ENCODE measurements at places on chromosomes 3 and 15.

DNA sequence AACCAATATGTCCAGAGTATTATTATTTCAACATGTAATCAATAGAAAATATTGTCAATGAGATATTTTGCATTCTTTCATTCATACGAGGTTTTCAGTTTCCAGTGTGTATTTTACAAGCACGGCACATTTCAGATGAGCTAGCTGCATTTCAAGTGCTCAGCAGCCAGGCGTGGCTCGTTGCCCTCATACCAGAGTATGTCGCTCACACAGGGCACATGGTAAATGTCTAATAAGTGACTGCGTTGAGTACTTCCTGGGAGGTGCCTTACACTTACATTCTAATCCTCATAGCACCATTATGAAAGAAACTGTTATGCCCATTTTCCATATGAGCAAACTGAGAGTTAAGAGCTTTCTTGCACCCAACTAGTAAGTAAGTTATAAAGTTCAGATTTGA, 47.4 kb downstream of the TMEM266 start:
- no peak for DNase-seq

DNA sequence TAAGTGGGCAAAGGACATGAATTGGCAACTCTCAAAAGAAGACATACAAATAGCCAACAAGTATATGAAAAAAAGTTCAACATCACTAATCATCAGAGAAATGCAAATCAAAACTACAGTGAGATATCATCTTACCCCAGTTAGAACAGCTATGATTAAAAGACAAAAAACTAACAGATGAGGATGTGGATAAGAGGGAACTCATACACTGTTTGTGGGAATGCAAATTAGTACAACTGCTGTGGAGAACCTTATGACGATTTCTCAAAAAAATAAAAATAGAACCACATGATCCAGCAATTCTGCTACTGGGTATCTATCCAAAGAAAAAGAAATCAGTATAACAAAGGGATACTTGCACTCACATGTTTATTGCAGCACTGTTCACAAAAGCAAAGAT, 28.6 kb downstream of the NEK10 start:
- no peak for DNase-seq

GRCh38 chr3:187737368-187738070, 7.7 kb downstream of the BCL6 start:
- peak; percentile 56 for DNase-seq

DNA sequence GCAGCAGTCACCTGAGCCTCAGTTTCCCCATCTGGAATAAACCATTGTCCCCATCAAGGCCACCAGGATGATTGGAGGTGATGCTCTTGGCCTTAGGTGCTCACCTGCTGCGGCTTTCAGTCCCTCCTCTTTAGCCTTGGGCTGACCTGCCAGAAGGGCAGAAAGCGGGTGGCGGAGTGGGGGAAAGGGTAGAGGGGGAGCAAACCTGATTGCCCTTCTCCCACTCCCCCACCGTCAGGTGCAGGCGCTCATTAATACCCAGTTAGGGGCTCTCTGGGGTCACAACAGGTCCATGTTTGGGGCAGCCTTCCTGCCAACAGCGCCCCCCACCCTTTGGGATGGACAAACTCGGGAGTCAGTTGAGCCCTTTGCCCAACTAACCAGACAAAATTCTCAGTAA, 50.5 kb downstream of the GRIP2 start:
- no peak for DNase-seq

GRCh38 chr15:42133886-42134502, 22.4 kb downstream of the PLA2G4F start:
- no peak for DNase-seq

GRCh38 chr15:101641894-101642293, 10.3 kb downstream of the TM2D3 start:
- no peak for DNase-seq

DNA sequence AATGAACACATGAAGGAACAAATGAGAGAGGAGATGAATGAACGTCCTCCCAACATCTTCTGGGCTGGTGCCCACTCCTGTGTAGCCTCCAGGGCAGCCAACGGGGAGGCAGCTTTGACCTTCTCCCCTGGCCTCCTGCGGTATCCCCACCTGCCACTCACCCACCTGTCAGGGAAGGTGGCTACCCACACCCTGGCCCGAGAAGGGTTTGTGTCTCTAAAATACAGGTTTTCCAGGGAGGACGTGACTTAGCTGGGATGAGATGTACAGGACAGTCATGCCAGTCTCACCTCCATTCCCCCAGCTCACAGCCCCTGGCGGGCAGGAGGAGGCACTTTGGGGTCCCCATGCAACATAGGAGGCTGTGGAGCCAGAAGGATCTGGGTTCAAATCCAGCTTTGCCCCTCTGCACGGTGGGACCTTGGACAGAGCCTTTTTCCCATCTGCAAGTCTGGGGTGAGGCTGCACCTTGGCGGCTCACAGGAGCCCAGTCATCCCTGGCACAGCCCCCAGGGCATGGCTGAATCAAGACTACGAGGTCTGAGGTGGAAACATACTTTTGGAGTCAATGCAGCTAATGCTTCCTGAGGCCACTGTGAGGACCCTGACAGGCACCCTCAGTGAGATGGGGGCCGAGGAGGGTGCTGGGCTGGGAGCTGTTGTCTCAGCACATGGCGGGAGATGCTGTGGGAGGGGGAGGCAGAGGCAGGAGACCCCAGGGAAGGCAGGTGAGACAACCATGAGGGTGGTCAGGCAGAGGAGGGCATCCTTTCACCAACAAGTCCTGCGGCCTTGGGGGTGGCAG, 11.1 kb upstream of the PLXND1 start:
- DNase-seq, result no peak

DNA sequence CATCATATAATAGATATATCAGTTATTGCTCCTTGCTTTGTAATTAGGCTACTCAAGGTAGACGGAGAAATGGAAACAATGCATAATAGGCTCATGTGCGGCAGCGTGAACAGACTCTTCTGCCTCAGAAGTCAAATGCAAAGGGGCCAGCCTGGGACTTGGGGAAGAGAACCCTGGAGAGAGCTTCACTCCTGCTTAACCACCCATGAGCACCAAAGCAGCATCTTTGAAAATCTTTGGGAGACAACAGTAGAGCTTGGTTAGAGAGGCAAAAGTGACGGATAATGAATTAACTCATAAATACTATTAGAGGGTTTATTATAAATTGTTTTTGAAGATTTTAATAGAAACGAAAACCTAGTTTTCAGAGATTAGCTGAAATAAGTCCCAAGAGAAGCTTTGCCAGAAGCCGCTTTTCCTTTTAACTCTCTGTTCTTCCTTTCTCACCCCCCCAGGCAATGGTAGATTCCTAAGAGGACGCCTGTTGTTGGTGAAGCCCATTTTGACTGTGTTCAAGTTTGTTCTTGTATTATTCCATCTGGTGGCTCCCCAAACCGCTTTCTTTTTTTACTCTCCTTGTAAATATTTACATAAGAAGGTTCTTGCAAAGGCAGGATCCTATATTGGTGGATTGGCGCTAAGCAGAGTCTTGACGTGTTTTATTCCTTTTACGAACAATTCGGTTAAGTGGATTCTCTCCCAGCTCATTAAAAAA, 196.0 kb upstream of the TPRG1 start:
- no peak for DNase-seq

- no peak for DNase-seq
Observed at GRCh38 chr3:63639806-63640205, 12.7 kb upstream of the SNTN start.

GRCh38 chr3:113507501-113508067, 7.4 kb downstream of the SPICE1 start:
- no peak for DNase-seq

DNA sequence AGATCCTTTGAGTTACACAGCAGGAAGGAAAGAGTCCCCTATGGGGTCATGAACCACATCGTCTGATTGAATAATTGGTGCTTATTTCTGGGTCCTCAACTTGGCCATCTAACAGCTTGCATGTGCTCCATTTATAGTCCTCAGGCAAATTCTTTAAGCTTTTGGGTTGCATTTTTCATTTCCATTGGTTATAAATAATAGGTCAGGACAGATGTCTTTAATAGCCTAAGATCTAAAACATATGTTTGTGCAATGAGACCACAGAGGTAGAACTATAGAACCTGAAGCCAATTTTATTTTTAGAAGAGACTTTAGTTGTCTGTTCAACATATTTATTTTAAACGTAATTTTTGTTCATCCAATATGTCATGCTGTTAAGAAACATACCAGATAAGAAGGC, 43.2 kb downstream of the CD200R1L start:
- DNase-seq, result no peak

- no peak for DNase-seq
Observed at GRCh38 chr3:194592798-194593752, 40.1 kb downstream of the TMEM44 start.

GRCh38 chr15:85716261-85716660, 78.5 kb downstream of the KLHL25 start:
- DNase-seq, result no peak

- no peak for DNase-seq
Observed at GRCh38 chr15:69305204-69305931, 6.7 kb downstream of the PAQR5 start.

DNA sequence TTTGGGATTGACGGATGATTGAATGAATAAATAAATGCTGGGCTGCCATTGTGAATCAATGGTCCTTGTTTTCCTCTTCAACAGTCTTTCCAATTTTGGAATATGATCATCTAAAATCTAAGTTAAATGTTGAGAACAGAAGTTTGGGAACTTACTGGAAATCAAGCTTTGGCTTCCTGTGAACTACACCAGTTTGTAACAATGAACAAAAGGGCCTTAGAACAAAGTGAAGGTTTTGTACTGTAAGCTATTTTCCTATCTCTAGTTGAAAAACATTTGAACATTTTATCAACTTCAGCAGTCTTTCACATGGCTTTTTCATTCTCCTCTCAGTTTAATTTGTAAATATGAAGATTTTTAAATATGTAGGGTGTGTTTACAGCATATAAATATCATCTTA, 66.3 kb downstream of the RUBCN start:
- DNase-seq, result no peak

DNA sequence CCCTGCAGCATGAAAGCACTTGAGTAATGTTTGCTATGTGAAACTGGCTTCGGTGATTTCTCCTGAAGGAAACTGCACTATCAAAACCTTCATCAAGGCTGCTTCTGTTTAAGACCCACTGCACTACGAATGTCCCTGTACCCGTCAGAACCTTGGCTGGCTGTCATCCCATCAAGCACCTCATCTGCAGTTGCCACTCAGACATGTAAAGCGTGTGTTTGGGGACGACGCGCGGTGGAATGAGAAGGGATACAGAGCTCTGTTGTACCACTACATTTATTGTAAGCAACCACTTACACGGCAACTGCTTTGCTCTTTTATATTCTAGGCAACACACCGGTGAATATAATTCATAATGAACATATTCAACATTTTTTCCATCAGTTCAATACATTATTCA, 147.6 kb downstream of the TIGIT start:
- no peak for DNase-seq

DNA sequence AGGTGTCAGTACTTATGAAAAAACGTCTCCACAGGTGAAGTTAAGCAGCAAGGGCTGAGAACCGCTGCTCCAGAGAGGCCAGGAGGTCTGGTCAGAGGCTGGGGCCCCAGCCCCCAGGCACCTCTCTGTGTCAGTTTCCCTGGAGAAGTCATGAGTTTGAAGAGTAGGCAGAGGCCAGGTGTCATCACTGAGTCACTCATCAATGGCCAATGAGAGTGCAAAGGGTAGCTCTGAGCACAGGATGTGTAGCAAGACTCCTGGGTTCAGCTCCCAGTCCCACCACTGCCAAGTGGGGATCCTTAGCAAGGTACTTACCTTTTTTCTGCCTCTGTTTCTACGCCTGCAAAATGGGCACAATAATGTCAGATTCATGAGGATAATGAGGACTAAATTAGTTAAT, 47.9 kb downstream of the CORO2B start:
- DNase-seq, result no peak

- no peak for DNase-seq
Observed at GRCh38 chr15:48754011-48754410, 56.9 kb downstream of the CEP152 start.

GRCh38 chr3:55467099-55467498, 20.0 kb downstream of the WNT5A start:
- no peak for DNase-seq
